ENCODE measurements at places on chromosomes 3 and 15.

- DNase-seq, result no peak
Observed at GRCh38 chr3:121552379-121552778, 6.6 kb upstream of the POLQ start.

GRCh38 chr15:63403254-63403945, 21.8 kb upstream of the CA12 start:
- DNase-seq, result no peak

- no peak for DNase-seq
Observed at GRCh38 chr3:182692695-182693094, 100.6 kb upstream of the ATP11B start.

DNA sequence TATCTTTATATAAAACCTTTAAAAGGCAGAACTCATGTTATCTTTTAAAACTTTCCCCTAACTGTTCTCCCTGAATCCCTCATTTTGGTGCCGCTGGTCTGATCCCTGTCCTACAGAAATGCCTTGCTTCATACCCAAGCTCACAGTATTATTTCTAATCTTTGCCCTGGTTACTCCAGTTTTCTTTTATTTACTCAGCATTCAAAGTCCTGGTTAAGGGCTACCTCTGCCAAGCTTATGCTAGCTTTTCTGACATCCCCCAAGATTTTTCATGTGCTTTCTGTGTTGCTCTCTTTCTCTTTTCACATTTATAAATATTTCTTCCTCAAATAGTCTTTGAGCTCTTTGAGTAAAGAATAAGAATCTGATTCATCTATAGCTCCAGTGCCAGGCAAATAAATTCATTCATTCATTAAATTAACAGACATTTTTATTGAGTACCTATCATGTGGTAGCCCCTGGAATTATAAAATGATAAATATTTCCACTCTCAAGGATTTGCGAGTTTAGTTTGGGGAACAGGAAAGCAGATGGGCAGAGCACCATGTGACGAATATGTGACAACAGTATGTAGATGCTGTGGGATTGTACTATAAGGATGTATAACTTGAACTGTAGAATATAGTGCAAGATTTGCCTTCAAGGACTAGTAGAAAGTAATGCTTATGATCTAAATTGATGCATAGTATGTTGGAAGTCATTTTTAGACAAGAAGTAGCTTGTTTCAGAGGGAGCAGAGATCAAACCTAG, 247.5 kb downstream of the LPP start:
- no peak for DNase-seq

Measured in activated CD8-positive, alpha-beta memory T cell treated with anti-CD3 and anti-CD28 coated beads for 4 hours (primary cell).